ENCODE measurements at places on chromosomes 7 and 10. TPM values are rescaled to one million over a fixed set of nuclear protein-coding genes. Genes with fewer than 3 reads are reported as not detected.

The UBE2H gene
- total RNA-seq, result 117 TPM

The GARIN1A gene
- total RNA-seq, result 10.2 TPM

The STK32C gene
- total RNA-seq, result 18.3 TPM

- DNase-seq, result no peak
Observed at GRCh38 chr10:32314588-32314987, 32.4 kb downstream of the EPC1 start.

DNA sequence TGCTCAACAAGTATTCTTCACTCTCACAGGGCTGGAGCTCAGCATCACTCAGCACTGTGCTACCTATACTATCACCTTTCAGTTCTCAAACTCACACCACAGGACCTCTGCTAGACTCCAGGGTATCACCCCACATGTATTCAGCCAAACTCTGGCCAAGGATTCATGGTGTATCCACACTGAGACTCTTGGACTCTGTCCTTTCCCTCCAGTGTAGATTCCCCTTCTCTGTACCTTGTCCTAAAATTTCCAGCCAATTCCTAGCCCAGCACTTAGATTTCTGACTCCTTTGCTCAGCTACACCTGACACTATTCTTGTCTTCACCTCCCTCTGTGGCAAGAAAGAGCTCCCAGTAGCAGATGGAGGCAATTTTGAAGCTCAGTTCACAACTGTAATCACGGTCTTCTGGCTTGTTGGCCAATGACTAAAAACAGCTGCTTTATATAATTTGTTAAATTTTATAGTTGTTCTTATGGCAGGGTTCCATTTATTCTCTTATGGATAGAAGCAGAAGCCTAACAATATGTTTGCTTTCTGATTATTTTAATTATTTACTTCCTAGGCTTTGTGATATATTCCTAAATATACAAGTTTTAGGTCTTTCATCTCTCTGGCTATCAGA, 258.8 kb downstream of the THSD7A start:
- no peak for DNase-seq

The NCF1 gene
- 8.6 TPM for total RNA-seq

Data from mesenteric fat pad (tissue), 1 donor.